ENCODE measurements at places on chromosomes 1 and 21.

- DNase-seq, result no peak
Observed at GRCh38 chr21:41521489-41522027, 13.6 kb upstream of the TMPRSS2 start.

DNA sequence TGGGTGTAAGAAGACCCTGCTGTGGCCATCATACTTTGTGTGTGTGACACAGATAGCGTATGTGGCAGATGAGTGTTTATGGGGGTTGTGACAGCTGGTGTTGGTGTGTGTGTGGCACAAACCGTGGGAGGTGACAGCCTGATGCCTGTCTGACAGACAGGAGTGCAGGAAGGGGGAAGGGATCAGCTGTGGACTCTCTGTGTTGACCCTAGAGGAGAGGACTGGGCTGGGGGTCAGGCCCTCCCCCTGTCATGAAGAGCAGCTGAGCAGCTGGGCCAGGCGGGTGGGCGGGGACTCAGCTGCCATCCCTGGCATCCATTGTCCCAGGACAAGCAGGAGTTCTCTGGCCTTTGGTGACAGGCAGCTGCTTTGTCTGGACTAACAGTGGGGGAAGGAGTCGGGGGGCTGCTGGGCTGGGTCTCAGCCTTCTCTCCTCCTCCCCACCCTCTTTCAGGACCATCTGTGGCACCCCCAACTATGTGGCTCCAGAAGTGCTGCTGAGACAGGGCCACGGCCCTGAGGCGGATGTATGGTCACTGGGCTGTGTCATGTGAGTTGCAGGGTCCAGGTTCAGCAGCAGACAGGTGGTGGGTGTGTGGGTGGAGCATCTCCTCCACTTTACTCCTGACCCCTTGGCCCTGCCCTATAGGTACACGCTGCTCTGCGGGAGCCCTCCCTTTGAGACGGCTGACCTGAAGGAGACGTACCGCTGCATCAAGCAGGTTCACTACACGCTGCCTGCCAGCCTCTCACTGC, 2.3 kb downstream of the PLK3 start:
- no peak for DNase-seq

GRCh38 chr1:84996846-84997666, at the start of gene MCOLN2:
TSS of gene MCOLN2 (minus strand) at chr1:84997113. CDS start at chr1:84996872, 241 bp downstream.
- peak; percentile 65 for DNase-seq

DNA sequence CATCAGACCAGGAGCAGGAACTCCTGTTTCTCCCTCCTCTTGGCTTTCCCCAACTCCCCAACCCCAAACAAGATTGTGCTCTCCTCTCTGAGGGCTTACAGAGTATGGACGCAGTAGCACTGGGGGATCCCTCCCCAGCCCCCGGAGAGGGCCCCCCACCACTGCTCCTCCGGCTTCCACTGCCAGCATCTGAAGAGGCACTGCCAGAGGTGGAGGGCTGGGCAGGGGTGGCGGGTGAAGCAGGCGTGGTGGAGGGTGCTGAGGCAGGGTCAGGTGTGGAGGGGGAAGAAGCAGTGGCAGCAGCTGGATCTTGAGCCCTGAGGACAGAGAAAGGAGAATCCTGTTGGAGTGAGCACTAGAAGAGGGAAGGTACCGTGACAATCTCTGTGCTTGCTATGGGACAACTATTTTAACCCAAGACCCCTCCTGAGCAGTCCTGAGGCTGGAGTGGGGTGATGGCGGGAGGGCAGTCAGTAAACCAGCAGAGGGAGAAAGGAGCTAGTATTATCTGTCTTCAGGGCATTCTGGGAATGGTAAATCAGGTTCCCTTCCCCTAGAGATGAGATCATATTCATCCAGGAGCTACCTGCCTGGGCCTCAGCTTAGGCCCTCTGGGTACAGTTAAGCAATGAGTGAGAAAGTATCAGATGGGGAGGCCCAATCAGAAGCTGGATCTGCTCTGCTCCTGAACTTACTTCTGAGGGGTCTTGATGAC, 2.4 kb downstream of the UBQLN4 start:
- DNase-seq, result no peak

- no peak for DNase-seq
Observed at GRCh38 chr1:118155106-118155505, 29.9 kb downstream of the SPAG17 start.

GRCh38 chr1:208799186-208799585, 555.0 kb upstream of the PLXNA2 start:
- DNase-seq, result no peak

GRCh38 chr1:201341377-201341776, 36.1 kb downstream of the TNNT2 start:
- no peak for DNase-seq

DNA sequence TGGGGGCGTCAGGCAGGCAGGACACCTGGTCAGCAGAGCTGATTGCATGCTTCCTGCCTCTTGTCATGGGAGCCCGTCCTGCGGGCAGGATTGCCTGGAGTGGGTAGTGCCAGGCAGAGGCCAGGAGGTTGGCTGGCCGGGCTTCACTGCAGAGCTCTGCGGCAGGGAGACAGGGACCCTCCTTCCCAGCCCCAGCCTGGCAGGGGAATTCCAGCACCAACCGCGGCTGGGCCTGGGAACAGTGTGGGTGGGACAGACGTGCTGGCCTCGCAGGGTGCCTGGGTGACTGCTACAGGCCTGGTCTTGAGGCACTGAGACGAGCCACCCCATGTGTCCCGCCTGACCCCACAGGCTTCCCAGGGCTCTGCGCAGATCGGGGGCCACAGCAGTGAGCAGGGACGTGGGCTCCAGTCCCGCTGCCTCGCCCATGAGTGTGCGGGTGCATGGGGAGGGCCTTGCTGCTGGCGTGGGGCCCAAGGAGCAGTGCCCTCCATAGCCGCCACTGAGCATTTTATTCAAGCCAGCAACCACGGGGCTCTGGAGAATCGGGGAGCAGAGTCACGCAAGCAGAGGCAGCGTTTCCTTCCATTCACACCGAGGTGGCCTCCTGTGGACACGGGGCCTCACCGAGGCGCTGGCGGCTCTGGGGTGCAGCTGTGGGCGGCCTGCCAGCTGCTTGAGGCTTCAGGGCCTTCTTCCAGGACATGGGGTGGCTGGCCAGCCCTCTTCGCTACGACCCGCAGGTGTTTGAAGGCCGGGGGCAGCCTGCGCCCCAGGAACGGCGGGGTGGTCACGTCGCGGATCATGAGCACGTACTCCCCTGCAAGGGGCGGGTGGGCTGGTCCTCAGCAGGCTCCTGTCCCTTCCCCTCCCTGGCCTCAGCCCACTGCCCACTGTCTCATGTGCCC, 70.3 kb downstream of the MORN1 start:
- no peak for DNase-seq

DNA sequence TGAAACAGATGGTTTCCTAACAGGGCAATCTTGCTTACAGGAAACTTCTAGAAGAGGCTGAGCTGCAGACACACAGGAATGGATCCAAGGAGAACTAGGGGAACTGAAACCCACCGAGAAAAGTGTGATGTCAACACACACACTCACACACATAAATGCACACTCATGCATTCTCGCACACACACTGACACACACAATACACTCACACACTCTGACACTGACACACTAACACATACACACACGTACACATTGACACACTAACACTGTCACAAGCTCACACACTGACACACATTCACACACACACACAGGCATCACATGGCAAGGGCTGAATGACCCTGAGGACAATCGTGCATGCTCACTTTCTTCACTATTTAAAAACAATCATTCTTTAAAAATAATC, 142.7 kb downstream of the NPHP4 start:
- no peak for DNase-seq

- no peak for DNase-seq
Observed at GRCh38 chr1:199453723-199454122, 573.8 kb upstream of the NR5A2 start.

DNA sequence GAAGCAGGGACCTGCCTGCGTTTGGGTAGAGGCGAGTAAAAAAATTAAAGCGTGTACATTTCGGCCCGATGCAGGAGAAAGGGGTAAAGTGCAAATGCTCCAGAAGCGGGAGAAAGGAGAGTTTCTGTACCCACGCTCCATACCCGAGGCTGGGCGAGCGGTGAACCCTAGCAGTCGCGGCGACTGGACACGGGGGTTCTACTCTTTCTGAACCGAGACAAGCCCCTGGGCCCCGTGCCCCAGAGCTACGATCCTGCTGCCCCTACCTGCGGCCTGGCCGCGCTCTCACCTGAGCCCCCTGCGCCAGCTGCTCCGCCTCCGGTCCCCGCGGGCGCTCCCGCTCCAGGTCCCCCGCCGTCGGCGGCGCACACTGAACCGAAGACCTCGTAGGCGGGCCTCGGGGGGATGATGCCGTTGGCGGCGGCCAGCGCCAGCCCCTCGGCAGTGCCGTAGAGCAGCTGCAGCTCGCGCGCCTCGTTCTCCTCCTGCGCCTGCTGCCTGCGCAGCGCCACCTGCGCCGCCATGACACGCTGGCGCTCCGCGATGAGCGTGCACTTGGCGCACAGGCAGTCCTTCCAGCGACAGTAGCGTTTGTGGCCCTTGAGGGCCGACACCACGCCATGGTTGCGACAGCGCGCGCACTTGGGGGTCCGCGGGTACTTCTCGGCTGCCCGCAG, 2.4 kb downstream of the DMRTA2 start:
- no peak for DNase-seq

DNA sequence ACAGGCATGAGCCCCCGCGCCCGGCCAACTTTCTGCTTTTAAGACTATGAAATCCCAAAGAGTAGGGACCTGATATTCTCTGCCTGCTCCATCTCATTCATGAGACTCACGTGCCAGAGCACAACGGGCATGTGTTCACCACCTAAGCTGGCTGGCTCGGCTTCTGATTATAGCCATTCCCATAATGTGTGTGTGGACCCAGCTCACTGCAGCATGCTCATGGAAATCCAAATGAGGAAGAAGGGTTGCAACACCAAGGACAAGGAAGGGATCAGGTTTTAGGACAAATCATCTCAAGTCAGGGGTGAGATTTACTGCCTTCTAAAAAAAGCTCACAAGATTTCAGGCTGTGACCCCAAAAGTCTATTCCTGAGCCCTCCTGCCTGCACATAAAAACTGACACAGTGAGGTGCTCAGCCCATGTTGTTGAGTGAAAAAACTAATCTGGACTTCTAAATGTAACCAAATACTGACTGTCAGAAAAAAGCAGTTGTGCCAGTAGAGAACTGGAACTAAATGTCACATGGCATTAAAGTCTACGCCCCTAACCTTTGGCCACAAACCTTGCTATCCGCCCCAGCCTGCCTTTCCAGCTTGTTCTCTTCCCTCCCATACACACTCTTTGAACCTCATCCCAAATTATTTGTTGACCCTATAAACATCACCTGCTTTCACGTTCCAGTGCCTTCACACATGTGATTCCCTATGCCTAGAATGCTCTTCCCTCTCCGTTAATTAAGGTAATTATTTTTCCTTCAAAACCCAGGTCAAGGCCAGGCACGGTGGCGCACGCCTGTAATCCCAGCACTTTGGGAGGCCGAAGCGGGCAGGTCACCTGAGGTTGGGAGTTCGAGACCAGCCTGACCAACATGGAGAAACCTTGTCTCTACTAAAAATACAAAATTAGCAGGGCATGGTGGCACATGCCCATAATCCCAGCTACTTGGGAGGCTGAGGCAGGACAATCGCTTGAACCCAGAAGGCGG, 9.1 kb upstream of the COA7 start:
- no peak for DNase-seq

GRCh38 chr21:28790335-28790734, 202.3 kb downstream of the LTN1 start:
- DNase-seq, result no peak

GRCh38 chr21:34626131-34626530, 11.2 kb upstream of the RCAN1 start:
- no peak for DNase-seq

DNA sequence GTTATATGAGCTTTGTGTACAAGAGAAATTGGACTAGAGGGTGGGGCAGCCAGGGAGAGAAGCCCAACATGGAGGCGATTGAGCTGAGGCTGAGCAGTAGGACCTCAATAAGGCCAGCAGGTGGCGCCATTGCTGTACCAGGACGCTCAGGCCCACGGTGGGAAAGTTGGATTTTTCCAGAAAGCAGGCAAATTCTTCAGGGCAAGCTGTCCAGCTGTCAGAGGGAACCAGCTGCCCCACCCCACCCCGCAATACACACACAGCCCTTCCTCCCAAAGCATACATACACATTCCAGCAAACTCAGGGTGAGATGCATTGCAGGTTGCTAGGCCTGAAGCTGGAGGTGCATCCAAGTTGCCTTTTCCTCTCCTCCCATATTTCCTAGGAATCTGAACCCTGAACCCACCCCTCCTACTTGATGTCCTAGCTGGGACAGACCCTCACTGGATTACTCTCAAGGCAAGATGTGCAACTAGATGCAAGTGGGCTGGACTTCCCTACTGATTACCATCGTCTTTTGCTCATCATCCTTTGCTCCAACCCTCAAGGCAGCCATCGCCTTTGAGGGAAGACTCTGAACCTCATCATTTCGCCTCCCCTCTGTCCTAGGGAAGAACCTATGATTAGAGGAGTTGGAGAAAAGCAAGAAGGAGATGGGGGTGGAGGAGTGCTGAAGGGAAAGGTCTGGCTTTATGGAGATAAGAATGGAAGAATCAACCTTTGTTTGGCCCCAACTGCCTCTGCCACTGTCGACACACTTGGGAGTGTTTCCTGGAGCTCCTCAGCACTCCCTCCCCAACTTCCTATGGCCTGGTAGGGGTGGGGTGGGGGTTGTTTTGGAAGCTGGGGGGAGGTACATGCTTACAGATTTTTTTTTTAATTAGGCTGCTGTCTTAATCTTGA, 25.5 kb downstream of the CD34 start:
- peak; percentile 78 for DNase-seq

GRCh38 chr1:40162753-40163441, 1.7 kb downstream of the RLF start:
- DNase-seq, result no peak

- no peak for DNase-seq
Observed at GRCh38 chr1:74368335-74368734, 133.1 kb downstream of the TNNI3K start.

- DNase-seq, result no peak
Observed at GRCh38 chr1:231011963-231012362, 28.1 kb downstream of the FAM89A start.

DNA sequence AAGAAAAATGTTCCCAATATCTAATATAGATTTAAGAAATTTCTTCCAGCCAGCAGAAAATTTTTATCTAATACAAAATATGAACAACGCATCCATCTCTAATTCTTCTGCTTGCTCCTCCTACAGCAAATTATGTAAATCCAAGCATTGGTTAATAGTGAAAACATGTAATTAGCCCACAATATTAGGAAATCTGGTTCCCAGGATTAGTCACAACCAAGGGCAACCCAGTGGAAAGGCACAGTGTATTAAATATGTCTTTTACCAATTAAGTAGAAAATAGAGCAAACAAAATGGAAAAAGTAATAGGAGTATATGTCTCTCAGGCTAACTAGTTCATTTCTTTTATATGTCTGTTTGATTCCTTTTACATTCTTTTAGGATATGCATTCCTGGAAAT, 59.4 kb upstream of the IFI44L start:
- DNase-seq, result no peak

GRCh38 chr1:211318576-211319280, 7.9 kb upstream of the TRAF5 start:
- no peak for DNase-seq

DNA sequence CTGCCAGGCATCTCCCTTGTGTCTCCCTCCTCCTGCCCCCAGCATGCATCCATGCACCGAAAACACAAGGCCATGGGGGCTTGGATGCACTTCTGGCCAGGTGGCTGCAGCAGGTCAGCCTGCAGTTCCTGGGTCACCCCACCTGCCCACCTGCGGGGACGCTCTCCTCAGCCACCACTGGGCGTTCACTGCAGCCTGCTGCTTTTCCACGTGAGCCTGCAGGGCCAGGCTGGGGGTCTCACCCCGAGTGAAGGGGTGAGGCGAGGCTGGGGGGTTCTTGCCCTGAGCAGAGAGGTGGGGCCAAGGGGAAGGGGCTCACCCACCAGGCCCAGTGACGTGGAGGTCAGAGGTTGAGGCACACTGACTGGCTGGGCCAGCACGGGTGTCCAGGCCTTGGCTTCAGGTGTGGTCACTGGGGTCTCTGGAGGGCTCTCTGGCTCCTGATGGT, 64.6 kb downstream of the WNT9A start:
- DNase-seq, result no peak
